ENCODE measurements at places on chromosomes 2 and 18.

GRCh38 chr2:235693279-235693678 is 199.4 kb downstream of the AGAP1 start:
- no peak for DNase-seq

- DNase-seq = no peak
These were observed 306.7 kb downstream of the SETBP1 start for GRCh38 chr18:44987371-44987770.

- no peak for DNase-seq
These were observed 450.1 kb downstream of the SLC4A3 start for GRCh38 chr2:220077488-220077887.

GRCh38 chr2:173252581-173252980 is 102.1 kb upstream of the CDCA7 start:
- DNase-seq = no peak

DNA sequence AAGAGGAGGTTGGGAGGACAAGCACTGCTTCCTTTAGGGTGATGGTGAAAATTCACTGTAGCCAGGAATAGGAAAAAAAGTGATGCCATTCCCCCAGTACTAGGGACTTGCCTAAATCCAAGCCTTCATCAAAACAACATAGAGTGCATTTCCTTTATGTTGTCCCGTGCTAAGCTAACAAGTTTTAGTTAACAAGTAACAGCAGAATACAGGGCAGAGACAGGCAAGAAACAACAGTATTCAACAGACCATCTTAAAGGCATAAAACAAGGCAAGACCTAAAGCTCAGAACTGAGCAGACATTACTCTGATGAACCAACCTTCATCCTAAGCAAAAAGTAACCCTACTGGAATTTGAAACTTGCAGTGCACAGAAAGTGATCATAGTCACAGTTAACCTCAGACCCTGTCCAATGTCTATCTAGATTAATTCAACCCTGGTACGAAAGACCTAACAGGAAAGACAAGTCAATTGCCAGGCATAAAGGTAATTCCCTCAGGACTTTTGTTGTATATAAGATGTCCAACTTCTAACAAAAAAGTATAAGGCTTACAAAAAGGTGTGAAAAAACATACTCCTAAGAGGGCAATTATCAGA is 34.4 kb upstream of the GALNT1 start:
- DNase-seq = no peak

GRCh38 chr2:223148516-223148915 is 96.5 kb downstream of the KCNE4 start:
- no peak for DNase-seq

GRCh38 chr2:241842620-241843211 is 16.0 kb downstream of the PDCD1 start:
- DNase-seq = no peak

GRCh38 chr2:21415234-21415633 is 291.5 kb downstream of the TDRD15 start:
- DNase-seq = no peak

- DNase-seq = no peak
These were observed 109.1 kb upstream of the FBXO11 start for GRCh38 chr2:48015421-48015820.

- DNase-seq = no peak
These were observed 215.6 kb upstream of the NABP1 start for GRCh38 chr2:191462370-191462769.

DNA sequence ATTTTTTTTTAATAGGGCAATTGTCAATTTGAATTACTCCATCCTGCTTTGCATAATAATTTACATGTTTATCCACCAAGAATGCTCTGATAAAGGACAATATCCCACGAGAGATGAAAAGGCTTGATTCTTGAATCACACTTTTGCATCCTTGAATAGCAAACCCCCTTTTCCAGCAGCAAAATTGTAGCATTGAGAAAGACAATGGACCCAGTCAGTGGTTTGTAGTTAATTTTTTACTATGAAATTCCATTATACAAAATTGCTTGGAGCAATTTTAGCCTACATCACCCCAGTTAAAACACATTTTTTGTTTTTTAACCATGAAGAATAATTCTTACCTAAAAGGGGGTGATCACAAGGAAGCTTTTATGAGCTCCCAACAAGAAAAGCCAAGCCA is 255.1 kb downstream of the RND3 start:
- DNase-seq = no peak

- no peak for DNase-seq
These were observed 219.0 kb downstream of the ANAPC1 start for GRCh38 chr2:111665011-111665410.

DNA sequence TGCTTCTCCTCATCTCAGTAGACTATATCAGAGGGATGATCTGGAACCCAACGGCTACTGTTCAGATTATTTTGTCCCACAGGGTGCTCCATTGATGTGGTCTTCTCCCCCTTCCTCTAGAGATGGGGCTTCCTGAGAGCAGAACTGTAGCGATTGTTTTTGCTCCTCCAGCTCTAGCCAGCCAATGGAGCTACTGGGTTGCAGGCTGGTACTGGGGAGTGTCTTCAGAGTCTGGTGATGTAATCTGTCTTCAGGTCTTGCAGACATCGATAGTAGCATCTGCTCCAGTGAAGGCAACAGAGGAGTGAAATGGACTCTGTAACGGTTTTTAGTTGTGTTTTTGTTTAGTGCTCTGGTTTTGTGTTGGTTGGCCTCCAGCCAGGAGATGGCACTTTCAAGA is 621.9 kb downstream of the RNF144A start:
- no peak for DNase-seq

- DNase-seq = no peak
These were observed 9.7 kb upstream of the COPS8 start for GRCh38 chr2:237075749-237076599.

DNA sequence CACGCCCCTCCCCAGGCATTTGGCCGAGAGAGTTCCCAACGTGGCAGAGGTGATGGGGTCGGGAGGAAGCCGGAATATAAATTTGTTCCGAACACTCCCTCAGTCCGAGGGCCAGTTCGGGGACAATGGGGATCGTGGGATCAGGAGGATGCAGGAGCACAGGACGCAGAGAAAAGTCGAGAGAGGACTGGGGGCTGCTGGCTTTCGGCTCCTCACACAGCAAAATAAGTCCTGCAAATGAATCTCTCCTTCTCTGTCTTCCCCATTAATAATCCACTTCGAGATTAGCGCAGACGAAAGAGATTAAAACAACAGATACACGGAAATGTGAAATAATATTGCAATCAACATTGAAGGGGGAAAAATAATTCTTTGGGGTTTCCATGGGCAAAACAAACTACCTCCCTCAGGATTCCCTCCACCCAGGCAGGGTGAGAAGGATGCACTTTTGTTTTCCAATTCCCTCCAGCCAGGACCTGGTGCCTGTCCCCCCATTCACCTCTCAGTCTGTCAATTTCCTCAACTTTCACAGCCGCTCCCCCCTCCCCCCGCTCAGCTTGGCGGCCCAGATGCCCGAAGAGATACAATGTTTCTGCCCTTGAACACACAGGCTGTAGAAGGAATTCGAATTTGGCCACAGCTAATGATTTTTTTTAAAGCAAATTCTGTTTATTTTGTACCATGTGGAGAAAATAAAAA is 3.1 kb upstream of the ZEB2 start:
- no peak for DNase-seq

- no peak for DNase-seq
These were observed 350.5 kb downstream of the LPIN1 start for GRCh38 chr2:12096788-12097449.

DNA sequence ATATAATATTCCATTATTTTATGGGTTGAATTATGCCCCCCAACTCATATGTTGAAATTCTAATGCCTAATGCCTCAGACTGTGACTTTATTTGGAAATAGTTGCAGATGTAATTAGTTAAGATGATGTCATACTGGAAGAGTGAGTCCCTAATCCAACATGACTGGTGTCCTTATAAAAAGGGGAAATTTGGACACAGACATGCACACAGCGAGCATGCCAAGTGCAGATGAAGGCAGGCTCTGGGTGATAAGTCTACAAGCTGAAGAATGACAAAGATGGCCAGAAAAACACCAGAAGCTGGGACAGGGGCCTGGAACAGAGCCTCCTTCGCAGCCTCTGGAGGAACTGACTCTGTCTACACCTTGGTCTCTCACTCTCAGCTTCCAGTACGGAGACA is 10.0 kb upstream of the ASAP2 start:
- no peak for DNase-seq

- no peak for DNase-seq
These were observed 131.6 kb upstream of the DOCK10 start for GRCh38 chr2:225173909-225174308.

- DNase-seq = no peak
These were observed 57.1 kb upstream of the TWIST2 start for GRCh38 chr2:238790833-238791230.

DNA sequence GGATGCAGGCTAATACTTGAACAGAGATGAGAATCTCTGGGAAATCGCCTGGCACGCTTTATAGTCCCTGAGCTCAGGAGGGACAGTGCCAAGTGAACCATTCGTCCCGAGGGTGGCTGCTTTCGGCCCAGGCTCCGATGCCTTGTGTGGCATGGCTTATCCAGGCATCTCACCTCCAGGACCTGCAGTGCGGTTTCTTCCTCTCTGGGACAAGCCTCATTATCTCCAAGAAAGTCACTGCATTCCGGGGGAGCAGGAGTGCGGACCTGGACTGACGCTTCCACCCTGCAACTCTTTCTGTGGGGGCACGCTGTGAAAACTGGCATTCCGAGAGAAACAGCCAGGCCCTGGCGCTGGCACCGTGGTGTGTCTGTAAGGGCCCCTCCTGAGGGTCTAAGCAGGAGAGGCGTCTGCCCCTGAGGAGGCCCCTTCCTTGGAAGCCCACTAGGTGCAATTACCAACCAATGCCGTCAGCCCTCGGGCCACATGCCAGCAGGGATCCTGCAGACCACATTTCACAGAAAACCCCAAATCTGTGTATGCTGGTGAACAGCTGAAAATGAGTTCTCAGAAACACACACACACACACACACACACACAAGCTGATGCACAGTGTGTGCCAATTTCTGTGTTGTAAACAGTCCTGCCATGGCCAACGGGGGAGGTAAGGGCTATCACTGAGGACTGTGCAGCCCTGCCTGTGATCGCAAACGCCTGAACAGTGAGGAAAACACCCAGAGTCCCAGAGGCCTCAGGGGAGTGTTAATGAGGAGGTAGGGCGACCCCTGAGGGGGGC is 351.9 kb upstream of the SALL3 start:
- DNase-seq = no peak

GRCh38 chr2:162333968-162334367 is 10.0 kb upstream of the GCA start:
- DNase-seq = no peak

GRCh38 chr2:80058562-80058961 is 246.0 kb downstream of the LRRTM1 start:
- no peak for DNase-seq

GRCh38 chr18:3084206-3084605 is 71.3 kb upstream of the LPIN2 start:
- DNase-seq = no peak

- DNase-seq = no peak
These were observed 19.2 kb upstream of the TMEM177 start for GRCh38 chr2:119659601-119660342.

GRCh38 chr2:112020561-112020960 is 34.5 kb upstream of the TMEM87B start:
- no peak for DNase-seq

GRCh38 chr2:91748902-91749301 is 3057.4 kb downstream of the RPIA start:
- DNase-seq = no peak

DNA sequence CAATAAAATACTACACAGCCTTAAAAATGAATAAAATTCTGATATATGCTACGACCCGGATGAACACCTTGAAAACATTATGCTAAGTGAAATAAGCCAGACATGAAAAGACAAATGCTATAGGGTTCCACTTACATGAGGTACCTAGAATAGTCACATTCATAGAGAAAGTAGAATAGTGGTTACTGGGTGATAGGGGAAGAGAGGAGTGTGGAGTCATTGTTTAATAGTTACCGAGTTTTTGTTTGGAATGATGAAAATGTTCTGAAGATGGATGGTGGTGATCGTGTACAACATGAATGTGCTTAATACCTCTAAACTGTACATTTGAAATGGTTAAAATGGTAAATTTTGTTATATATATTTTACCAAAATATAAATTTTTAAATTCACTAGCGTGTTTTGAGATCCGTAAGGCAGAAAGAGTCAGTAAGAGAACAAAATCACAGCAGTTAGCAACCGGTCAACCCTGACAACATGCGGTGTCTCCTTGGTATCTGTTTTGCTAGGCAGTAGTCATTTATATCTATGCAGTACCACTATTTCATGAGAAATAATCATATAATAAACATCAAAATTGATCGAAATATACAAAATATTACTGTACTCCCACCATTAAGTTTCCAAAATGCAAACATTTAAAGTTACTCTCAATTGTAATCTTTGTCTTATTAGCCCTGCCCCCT is 11.1 kb downstream of the SCN9A start:
- DNase-seq = no peak

- no peak for DNase-seq
These were observed 62.2 kb upstream of the SCYGR2 start for GRCh38 chr2:227536445-227536844.
